Stimulated activated CD8-positive, alpha-beta memory T cell treated with anti-CD3 and anti-CD28 coated beads, Interleukin-4, amount 100 ng/mL, for 1 hour (primary cell): ENCODE measurements at places on chromosomes 4 and X.

DNA sequence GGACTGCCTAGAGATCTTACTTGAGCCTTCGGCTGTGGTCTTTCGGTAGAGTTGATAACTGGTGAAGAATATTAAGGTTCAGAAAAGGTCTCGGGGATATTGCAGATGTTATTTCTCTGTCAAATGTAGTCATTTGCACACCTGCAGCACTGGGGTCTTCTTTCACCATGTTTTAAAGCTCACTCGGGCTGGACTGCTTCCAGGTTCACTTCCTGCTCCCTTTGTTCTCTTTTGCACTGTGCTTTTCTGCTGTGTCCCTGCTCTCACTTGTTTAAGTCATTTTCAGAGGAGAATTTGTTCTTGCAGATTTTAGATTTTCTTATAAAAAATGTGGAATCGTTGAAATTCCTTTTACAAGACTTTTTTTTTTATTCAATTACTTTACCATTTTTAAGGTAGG is 68.5 kb downstream of the BMPR1B start:
- no peak for DNase-seq

DNA sequence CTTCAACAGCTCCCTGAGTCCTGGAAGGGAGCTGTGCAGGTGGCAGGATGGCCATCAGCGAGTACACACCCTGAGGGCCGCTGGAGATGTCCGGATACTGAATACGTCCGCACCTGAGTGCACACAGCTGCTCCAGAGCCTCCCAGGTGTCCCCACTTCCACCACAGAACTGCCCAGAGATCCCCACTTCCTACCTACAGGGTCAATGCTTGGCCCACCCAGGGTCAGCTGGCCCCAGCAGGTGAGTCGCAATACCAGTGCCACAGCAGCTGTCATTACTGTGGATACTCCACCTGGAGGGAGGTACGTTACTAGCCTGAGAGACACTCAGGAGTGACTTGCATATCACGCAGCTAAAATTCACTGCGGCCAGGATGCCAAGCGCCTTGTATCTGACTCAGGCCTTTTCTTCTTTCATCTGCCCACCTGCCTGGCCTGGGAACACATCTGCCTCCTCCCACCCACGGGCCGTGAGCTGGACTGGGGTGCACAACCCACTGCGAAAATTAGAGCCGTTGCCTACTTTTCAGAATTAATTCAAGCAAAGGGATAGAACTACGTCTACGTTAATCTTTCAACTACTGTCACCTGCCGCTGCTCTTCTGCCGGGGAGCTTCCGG is 9.4 kb downstream of the C4orf50 start:
- no peak for DNase-seq

- DNase-seq, result no peak
Measured at GRCh38 chr4:94032754-94033153, 174.9 kb upstream of the SMARCAD1 start.

- no peak for DNase-seq
Measured at GRCh38 chrX:78029663-78030062, 60.2 kb upstream of the PGAM4 start.

DNA sequence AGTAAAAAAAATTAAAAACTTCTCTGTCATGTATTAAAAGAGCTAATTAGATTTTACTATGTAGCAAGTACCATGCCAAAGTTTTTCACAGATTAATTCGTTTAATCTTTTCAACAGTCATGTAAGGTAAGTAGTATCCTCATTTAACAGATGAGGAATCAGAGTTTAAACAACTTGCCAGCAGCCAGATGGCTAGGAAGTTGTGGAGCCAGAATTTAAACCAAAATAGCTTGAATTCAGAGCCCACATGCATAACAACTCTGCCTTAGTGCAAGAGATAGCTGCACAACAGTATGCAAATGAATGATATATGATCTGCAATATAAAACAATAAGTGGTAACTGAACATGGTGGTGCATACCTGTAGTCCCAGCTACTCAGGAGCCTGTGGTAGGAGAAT is 75.3 kb downstream of the NAP1L3 start:
- DNase-seq, result no peak

DNA sequence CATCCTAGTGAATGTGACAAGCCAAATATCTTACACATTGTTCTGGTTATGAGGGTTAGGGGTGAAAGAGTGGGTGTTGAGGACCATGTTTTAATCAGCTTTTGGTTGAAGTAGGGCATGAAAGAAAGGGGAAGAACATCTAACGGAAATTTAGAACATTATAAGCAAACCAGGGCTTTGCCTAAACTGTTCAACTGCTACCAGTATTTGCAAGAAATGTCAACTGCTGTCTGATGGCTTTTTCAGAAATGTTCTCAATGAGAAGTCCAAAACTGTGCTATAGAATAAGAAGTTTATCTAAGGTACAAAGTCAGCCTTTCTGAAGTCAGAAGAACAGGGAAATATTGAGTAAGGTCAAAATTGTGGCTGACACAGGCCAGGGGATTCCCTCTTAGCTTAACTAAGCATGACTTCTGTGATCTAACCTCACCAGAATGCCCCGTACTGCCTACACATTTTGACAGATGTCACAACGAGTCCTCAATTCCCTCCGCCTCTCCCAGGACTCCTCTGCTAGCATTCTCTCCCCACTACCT is 67.1 kb downstream of the DTHD1 start:
- no peak for DNase-seq

DNA sequence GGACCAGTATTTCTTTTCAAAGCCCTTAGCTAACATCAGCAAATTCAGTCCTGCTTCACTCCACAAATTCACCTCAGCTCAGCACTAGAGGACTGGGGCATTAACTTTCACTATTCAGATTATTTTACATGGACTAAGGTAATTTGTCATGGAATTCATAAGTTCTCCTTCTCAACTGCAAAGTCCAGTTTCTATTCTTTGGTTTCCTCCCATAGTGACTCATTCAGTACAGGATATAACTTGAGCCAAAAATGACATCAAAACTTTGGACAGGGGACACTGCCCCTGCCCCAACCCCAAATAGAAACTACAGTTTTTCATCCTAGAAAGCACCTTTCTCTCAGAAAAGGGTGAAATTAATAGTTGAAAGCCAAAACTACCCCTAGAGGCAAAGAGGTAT is 52.7 kb downstream of the COX7B2 start:
- no peak for DNase-seq

- DNase-seq, result no peak
Measured at GRCh38 chrX:93874554-93874953, 200.5 kb downstream of the FAM133A start.

GRCh38 chr4:83771113-83771705 is 235.3 kb downstream of the GPAT3 start:
- DNase-seq, result no peak

GRCh38 chr4:153549405-153549804 is 83.2 kb downstream of the TMEM131L start:
- DNase-seq, result no peak

DNA sequence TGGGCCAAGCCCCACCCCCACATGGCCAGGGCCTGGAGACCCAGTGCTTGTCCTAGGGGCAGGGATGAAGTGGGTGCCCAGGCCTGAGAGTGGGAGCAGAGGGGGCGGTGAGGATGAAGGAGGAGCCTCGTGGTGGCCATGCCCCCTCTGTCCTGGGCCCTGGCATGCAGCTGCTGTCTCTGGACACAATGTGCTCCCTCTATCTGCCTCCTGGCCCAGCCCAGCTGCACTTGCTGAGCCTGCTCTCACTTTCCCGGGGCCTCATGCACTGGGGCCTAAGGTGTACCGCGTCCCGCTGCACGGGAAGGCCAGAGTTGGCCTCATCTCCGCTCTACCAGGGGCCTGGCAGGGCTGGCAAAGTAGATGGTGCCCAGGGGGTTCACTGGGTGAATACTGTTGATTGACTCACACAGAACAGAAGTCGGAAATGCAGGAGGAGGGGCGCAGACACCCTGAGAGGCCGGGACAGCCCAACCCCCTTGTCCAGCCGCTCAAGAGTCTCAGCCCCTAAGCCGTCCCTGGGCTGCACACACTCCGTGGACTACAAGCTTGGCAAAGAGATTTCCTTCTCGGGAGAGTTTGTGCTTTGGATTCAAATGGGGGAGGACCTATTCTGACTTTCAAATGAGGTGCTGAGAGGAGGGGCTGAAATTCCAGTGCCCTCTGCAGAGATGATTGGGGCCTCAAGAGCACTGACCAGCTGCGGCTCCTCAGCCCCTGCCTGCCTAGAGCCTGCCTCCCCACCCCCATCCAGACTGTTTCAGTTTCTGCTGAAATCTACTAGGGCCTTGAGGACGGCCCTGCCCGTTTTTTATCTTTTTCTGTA is 112.4 kb downstream of the PSAPL1 start:
- DNase-seq, result no peak

DNA sequence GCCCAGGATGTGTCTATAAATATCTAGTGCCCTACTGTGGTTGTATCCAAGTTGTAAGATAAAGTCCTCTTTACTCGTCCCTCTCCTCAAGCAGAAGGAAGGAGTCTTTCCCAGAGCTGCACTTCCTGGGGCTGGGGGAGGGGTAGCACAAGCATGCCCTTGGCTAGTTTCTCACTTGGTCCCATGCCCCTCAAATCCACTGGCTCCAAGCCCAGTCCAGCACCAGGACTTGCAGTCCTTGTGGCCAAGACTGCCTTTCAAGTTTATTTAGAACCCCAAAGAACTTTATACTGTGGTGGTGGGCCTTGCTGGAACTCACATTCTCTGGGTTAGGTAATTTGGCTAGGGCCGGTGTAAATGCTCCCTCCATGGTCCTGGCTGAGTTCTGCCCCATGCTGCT is 43.2 kb upstream of the SLC10A4 start:
- no peak for DNase-seq

- DNase-seq, result no peak
Measured at GRCh38 chrX:31551913-31552312, 480.1 kb upstream of the FTHL17 start.

DNA sequence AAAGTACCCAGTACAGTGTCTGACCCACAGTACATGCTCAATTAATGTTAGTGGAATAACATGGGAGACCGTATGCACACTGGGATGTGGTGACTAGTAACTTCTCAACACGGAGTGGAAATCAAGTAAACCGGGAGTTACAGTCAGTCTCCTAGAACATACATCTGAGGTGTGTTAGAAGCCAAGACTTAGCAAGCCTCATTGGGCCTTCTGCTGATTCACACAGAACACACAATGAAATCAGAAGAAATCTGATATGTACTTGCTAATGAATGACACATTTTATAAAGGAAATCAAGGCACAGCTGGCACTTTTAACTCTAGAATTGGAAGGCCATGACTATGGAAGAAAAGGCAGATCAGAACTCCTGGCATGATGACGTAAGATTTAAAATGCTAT is 13.0 kb downstream of the TRAPPC2 start:
- no peak for DNase-seq

DNA sequence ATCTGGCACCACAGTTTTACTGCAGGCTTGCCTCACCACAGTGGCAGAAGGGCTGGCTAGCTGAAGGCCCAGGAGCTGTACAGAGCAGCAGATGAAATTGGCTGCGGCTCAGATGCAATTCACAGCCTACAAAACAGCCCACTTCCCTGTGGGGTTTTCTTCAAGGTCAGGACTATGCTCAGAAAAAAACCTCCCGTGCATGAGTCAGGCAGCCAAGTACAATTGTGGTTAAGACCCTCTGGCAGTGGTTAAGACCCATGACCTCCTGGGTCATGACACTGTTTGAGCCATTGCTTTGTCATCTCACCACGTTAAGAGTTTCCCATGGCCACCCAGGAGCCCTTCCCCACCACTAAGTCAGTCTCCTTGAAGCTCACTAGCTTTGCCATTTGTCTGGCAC is 276.3 kb downstream of the HNRNPD start:
- no peak for DNase-seq

DNA sequence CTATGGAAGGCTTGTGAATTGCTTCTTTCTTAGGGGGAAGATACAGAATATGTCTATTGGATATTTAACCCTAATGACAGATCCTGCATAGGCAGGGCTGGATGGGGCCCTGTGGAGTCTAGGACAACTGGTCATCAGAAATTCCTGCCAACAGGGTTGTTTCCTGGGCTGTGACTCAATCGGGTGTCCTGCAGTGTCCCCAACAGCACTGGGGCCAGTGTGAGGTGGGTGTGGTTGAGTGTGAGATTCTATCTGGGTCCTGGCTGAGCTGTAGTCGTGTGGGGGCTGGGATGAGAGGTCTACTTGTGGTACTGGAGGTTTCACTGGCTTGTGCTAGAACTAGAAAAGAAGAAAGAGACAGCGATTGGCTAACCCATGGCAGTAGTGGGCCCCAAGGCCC is 87.3 kb upstream of the WDR1 start:
- no peak for DNase-seq

- DNase-seq, result no peak
Measured at GRCh38 chrX:15600049-15600448, 711 bp downstream of the ACE2 start.

GRCh38 chrX:11756354-11757318 is 1.4 kb upstream of the MSL3 start:
- no peak for DNase-seq

- no peak for DNase-seq
Measured at GRCh38 chr4:31383767-31384166, 663.6 kb downstream of the PCDH7 start.

GRCh38 chrX:110795645-110796406 is at the start of gene CHRDL1:
TSS of gene CHRDL1 (minus strand) at chrX:110795817. CDS start at chrX:110792181, 3,636 bp downstream.
- DNase-seq, result no peak

- DNase-seq, result no peak
Measured at GRCh38 chr4:13546941-13547484, 2.7 kb upstream of the NKX3-2 start.

DNA sequence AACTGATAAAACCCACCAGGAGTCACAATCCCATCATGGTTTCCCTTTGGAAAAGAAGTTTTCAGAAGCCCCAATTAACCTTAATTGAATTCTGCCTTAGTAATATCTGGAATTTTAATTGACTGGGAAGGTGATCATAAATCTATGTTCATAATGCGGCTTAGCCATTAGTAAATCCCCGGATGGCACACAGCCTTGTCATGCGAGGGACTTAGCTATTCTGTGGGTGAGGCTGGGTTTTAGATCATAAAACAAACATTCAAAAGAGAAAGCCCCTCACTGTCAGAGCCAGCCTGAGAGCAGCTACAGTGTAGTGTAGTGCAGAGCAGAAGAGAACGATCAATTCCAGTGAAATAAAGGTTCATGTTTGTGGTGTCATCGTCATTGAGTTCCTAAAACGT is 124.0 kb upstream of the NOCT start:
- DNase-seq, result no peak

GRCh38 chrX:124033821-124034220 is 72.3 kb downstream of the STAG2 start:
- no peak for DNase-seq

DNA sequence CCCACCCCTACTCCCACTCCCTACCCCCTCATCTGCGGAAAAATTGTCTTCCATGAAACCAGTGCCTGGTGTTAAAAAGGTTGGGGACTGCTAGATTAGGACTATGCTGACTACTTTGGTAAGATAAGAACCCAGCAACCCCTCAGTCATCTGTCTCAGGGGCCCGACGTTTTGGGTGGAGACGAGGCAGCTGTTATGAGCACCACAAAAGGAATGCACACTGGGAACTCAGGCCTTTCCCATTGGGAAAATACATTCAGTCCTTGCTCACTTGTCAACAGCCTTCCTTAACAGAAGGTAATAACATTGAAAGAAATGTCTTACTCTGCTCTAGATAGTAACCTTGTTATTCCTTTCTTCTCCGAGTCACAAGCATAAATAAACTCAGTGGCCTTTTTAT is 310.8 kb downstream of the AFF2 start:
- no peak for DNase-seq
